ENCODE measurements at places on chromosomes 2 and 18.

DNA sequence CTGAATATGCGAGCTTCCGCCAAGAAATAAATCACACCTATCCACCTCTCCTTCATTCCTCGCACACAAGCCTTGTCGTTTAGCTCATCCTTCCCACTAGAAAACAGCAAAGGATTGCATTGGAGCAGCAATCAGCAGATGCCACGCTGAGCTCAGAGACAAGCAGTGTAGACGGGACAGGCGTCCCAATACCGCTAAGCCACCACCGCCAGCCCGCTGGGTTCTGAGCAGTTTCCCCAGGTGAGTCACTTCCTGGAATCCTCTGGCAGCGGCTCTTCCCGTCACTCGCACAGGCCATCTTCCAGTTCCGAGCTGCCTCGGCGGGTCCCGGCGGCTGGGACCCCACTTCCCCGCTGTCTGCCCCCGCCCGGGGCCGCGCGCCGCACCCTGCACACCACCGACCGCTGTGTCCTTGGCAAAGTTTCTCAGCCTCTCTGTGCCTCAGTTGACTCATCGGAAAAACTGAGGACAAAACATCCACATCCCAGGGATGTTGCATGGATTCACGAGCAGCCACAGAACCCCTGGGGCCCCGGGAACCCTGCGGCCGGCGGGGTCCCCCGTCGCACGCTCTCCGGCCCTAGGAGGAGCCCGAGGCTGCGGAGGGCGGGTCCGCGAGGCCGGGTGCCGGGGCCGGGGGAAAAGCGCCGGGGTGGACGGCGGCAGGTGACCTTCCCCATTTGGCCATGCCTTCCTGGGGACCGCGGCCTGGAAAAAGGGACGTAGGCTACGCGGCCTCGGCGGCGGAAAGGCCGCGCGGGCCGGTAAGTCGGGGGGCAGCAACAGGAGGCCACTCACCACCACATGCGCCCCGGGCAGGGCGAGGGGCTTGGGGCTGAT, 573 bp downstream of the KDSR start:
- DNase-seq, result peak; percentile 65

- DNase-seq, result peak; percentile 84
These were observed 34.7 kb downstream of the RALB start for GRCh38 chr2:120287183-120288015.

- peak; percentile 77 for DNase-seq
These were observed 74.9 kb upstream of the APCDD1 start for GRCh38 chr18:10379522-10379921.

- DNase-seq, result peak; percentile 62
These were observed 47.7 kb upstream of the POMC start for GRCh38 chr2:25215948-25216679.

- DNase-seq, result peak; percentile 65
These were observed 6.9 kb downstream of the HDAC4 start for GRCh38 chr2:239393941-239394340.

DNA sequence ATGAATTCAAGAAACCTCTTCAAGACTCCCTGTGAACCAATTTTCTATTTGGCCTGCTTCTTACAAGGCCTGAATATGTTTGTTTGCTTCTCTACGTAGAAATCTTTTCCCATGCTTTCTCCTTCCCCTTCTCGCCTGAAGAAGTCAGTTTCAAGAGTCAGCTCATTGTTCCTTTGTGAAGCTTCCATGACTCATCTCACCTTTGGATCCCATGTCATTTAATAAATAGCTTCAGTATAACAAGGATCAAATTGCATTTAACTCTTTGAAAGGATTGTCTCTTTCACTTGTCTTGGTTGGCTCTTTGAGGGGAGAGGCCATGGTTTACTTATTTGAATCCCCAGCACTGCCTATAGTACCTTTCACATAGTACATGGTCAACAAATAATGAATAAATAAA, 28.4 kb downstream of the CPS1 start:
- DNase-seq, result no peak

DNA sequence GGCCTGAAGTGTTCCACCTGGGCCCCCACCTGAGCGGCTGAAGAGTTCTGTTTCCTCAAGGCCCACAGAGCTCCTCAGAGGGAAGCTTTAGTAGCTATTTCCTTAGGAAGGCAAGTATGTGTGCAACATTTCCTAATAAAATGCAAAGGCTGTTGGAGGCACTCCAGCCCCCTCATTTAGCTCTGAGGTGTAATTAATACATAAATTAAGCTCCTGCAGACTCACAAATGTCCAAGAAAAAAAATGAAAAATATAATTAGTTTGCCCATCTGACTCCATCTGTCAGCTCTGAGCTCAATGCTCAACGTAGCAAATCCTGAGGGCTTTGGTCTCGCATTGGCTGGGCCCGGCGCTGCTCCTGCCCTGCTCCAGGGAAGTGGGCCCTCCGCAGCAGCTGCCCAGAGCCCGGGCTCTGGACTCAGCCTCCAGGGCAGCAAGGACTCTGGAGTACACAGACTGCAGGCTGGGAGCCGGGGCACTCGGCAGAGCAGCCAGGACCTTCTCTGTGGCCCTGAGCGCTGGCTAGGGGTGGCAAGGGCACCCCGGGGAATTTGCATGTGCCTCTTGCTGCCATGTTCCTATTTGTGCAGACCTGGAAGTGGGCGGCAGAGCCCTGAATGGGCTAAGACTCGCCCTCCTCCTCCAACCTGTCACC, 23.4 kb upstream of the C1QL2 start:
- no peak for DNase-seq

GRCh38 chr2:144493027-144493809, 26.7 kb downstream of the ZEB2 start:
- no peak for DNase-seq

- no peak for DNase-seq
These were observed 39.1 kb downstream of the MRPL35 start for GRCh38 chr2:86238354-86238753.

DNA sequence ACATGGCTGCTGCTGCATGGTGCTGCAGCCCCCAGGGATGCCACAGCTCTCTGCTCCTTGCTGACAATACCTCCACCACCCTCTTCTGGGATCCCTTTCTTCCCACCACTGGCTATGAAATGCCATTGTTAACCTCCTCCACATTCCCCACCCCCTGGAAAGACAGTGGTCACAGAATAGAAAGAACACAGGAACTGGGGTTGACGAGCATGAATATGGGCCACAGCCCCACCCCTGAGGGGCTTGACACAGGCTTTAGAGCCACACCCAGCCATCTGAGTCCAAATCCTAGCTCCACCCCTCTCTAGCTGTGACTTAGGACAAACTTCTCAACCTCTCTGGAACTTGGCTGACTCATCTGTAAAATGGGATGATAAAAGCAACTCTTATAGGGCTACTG, 47.3 kb downstream of the TMEM163 start:
- no peak for DNase-seq

- no peak for DNase-seq
These were observed 56.4 kb downstream of the STK25 start for GRCh38 chr2:241451840-241452506.

DNA sequence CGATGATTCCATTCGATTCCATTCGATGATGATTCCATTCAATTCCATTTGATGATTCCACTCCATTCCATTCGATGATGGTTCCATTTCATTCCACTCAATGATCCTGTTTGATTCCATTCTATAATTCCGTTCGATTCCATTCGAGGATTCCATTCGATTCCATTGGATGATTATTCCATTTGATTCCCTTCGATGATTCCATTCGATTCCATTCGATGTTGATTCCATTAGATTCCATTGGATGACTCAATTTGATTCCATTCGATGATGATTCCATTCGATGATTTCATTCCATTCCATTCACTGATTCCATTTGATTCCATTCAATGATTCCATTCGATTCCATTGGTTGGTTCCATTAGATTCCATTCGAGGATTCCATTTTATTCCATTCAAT, 1084.4 kb downstream of the RPIA start:
- no peak for DNase-seq

DNA sequence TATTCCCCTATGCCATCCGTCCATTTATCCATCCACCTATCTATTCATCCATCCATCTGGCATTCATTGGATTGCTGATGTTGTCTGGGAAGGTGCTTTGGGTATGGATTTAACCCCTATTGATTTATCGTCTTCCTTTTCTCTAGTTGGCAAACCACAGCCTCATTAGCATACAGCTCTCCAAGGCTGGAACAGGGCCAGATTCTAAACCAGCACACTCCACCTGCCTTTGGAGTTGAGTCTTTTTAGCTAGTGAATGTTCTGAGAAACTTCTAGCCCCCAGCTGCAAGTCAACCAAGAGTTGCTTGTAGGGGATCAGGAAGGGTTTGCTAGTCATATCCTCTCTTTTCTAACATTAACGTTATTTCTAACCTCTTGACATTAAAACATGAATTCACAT, 90.7 kb downstream of the NRP2 start:
- DNase-seq, result no peak

- DNase-seq, result no peak
These were observed 37.4 kb downstream of the FAM178B start for GRCh38 chr2:96948834-96949520.

DNA sequence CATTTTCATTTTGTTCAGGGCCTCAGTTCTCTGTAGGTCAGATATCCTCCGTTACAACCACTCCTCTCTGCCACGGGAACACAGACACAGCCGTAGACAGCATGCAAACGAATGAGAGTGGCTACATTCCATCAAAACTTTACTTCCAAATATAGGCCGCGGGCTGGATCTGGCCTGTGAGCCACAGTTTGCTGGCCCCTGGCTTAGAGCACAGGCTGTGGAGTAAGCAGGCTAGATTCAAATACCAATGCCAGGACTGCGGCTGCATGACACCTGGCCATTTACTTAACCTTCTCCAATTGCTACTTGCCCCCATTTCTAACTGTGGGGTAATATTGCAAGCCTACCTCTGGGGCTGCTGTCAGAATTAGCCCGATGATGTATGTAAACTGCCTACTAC, 325.8 kb upstream of the POU3F3 start:
- DNase-seq, result no peak

GRCh38 chr2:55842046-55842445, 81.5 kb downstream of the EFEMP1 start:
- peak; percentile 60 for DNase-seq

GRCh38 chr2:69628325-69629021, 15.1 kb downstream of the AAK1 start:
- DNase-seq, result no peak

DNA sequence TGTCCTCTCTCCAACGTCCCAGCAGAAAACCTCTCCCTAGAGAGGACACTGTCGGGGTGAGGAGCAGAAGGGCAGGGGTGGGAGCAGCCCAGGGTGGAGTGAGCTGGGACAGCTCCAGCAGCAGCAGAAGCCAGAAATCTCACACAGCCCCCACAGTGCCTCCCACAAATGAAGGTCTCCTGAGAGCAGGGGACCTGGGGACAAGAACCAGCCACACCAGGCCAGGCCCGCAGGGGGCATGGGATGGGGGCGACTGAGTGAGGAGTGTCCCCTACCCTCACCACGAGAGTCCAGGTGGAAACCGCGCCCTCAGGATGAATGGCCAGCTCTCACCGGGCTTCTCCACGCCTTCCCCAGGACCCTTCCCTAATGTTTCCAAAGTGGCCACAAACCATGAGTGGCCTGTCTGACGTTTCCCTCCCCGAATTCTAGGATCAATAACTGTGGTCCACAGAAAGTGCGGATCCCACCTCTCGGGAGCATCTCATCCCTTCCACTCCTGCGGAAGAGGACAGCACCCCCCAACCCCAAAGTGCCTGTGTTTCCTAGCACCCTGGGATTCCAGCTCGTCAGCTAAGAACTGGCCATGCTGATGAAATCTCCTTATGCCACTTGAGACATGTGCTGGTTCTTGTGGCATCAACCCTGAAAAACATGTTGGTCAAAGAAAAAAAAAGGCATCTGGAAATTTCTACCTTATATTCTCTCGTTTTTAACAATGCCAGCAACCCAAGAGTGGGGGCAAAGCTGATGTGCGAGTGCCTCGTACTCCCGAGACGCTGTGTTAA, 121.1 kb downstream of the HDAC4 start:
- no peak for DNase-seq

DNA sequence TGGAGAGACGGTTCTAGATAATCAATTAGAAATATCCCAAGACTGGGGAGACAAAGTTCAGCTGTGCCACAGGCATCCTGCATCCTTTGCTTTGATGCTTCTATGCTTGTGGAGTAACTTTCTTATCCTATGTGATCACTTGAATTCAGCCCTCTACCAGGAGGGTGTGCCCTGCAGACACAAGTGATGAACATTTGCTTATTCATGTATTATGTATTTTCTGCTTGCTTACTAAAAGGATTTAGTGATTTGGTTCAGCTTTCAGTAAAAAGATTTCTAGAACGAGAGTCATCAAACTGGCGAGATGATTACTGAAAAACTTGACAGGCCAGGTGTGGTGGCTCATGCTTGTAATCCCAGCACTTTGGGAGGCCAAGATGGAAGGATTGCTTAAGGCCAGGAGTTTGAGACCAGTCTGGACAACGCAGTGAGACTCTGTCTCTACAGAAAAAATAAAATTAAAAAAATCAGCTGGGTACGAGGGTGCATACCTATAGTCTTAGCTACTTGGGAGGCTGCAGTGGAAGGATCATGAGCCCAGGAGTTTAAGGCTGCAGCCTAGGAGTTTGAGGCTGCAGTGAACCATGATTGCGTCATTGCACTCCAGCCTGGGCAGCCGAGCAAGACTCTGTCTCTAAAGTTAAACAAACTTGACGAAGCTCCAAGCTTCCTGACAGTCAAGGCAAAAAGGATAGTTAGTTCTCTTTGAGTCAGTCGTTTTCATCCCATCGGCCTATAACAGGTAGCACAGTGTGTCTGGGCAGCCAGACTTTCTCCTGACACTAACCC, 13.3 kb downstream of the HK2 start:
- DNase-seq, result no peak

GRCh38 chr2:118843483-118844132, 3.8 kb downstream of the EN1 start:
- DNase-seq, result no peak

- peak; percentile 74 for DNase-seq
These were observed 45.0 kb upstream of the TCF4 start for GRCh38 chr18:55633032-55633431.

- no peak for DNase-seq
These were observed 28.3 kb downstream of the MYO7B start for GRCh38 chr2:127563458-127564428.

- DNase-seq, result no peak
These were observed 256.0 kb upstream of the FANCL start for GRCh38 chr2:58497168-58497567.

GRCh38 chr18:13580351-13580750, 146.0 kb downstream of the FAM210A start:
- DNase-seq, result no peak

GRCh38 chr18:48387300-48387699, 21.9 kb downstream of the ZBTB7C start:
- no peak for DNase-seq

DNA sequence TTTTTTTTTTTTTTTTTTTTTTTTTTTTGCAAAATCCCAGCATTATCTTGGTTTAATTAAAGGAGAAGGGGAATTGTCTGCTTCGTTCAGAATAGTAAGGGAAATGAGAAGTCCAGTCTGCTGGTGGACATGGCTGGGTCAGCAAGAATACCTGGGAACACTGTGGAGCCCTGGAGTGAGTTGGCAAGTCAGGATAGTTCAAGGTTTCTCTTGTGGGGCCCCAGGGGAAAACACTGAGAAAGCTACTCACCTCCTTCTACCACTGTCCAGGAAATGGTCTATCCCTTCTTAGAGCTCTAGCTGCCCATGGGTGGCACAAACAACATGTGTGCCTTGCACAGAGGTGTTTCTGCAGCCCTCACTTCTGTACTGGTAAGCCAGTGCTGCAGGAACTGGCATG, 169.1 kb upstream of the SIX2 start:
- DNase-seq, result no peak

GRCh38 chr18:6015364-6015763, 120.0 kb upstream of the TMEM200C start:
- no peak for DNase-seq

GRCh38 chr18:58337686-58338085, 291.2 kb downstream of the ALPK2 start:
- DNase-seq, result no peak

GRCh38 chr2:101089419-101089818, 61.8 kb downstream of the TBC1D8 start:
- no peak for DNase-seq

Measured in AG10803 (cell line).